Activated CD4-positive, alpha-beta T cell treated with anti-CD3 and anti-CD28 coated beads for 36 hours (primary cell): ENCODE measurements at places on chromosomes 16 and 17. TPM values are rescaled to one million over a fixed set of nuclear protein-coding genes. Genes with fewer than 3 reads are reported as not detected.

Gene PITPNM3
- 0.72 TPM for total RNA-seq

DNA sequence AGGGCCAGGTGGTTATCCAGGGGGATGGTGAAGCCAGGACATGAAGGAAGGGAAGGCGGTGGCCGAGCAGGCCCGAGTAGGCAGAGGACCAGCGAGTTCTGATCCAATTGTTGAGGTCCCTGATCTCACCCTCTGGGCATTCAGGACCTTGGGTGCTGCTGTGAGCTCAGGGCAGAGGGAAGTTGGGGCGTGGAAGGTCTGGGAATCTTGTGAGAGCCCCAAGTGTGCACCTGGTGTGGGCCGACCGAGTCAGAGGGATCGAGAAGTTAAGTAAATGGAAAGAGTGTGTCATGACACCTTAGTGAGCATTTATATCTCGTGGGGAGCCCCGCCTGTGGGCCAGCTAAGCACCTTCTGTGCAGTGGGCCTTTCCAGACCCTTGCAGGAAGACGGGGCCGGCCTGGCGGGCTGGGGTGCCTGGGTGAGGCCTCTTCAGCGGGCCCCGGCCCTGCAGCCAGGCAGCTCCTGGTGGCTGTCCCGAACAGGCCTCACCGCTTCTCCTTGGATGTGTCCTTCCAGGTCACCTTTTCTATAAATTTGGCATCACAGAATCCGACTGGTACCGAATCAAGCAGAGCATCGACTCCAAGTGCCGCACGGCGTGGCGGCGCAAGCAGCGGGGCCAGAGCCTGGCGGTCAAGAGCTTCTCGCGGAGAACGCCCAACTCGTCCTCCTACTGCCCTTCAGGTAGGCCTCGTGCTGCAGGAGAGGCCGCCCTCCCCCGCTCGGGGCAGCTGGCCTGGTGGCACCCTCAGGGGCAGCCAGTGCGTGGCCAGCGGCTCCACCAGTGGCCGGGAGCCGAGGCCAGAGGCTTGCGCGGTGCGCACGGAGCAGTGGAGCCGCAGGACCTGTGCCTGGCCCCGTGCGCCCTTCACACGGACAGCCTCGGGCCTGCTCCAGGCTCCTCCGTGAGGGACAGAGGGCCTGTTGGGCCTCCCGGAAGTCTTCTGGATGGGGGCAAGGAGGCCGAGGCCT lies 76.0 kb downstream of the BANP start:
- DNase-seq: no peak

DNA sequence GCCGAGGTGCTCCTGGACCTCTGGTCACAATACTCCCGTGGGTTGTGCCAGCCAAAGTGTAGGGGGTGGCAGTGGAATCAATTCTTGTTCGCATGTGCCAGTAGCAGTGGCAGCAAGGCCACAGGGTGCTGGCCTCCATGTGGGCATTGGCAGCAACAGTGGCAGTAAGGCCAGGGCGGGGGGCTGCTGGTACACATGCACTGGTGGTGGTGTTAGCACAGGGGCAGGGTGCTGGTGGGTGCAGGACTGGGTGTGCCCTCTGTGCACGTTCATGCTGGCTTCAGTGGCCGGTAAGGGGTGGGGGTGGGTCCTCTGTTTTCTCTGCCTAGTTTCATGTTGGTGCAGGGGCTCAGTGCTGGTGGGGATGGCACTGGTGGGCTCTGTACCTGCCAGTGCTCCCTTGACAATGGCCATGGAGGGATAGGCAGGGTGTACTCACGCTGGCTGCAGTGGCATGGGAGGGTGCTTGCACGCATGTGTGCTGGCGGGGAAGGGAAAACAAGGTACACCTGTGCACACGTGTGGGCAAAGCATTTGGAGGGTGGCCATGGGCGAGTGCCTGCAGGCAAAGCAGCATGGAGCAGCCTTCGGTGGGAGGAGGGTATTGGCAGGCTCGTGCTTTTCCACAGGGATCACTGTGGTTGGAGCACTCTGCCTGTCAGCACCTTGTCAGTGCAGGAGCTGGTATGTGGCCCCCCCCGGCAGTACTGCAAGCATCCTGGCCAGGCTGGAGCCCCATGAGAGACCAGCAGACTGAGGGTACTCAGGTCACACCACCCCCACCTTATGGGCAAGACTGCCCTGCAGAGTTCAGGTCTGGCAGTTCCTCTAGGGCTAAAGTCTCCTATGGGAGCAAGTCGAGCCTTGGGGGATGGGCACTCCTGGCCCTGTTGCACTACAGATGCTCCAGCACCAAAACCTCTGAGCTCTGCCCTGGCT lies 35.8 kb downstream of the NF1 start:
- DNase-seq: no peak

GRCh38 chr16:67364600-67365235 lies 28.6 kb downstream of the TPPP3 start:
- no peak for DNase-seq

DNA sequence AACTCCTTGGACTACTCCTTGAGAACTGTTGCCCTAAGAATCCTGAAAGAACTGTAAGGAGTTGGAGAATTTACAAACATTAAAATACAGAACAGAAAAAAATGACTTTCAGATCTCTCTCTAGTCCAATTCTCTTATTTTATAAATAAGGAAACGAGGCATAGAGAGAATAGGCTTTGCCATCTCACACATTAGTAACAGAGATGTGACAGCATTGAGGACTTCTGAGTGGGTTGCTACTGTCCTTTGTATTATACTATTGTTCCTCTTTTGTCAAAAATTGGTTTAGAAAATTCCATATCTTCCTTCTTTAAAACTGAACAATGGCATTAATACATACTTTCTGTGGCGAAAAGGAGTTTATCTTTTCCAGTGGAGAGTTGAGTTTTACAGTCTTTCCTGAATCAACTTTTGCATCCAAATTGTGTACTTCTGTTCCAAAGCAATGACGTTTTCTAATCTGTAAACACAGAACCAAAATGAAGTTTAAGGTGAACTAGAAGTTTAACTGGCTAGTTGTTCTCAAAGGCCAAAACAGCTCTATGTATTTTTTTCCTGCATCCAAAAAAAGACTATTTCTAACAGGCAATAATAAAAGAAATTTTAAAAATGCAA lies 16.5 kb downstream of the BRIP1 start:
- DNase-seq: no peak
